ENCODE measurements at places on chromosomes 6 and 20.

DNA sequence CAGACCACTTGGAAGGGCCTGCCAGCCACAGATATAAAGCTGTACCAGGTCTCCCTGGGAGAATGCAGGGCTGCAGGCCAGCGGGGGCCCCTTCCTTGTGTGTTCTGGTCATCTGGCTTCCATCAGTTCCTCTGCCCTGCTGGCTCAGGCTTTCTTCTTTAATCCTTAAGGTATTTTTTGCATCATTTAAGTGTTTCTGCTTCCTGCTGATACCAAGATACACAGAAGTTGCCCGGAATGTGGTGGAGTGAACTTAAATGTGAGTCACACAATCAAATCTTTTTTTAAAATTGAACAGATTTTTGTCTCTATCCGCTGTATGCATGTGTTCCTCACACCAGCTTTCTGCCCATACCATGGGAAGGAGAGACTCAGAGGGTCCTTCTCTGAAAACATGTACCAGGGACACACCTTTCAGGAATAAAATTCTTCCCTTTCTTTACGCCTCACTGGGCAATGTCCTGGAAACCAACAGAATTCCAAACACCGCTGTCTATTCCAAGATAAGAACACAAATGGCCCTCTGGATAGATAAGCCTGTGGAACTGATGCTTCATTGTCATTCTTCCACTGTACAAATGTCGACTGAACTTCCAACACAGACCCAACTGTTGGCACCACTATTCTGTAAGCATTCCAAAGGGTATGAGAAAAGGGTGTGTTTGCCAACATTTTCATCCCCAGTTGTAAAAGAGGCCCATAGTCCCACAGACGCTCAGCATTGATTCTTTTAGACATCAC, 206.2 kb upstream of the MYLIP start:
- DNase-seq, result no peak

GRCh38 chr6:144390886-144391285, 105.8 kb downstream of the UTRN start:
- DNase-seq, result no peak

GRCh38 chr6:75850026-75850833, 101.2 kb downstream of the MYO6 start:
- no peak for DNase-seq

GRCh38 chr20:58087562-58087858, 140.9 kb downstream of the ANKRD60 start:
- no peak for DNase-seq

DNA sequence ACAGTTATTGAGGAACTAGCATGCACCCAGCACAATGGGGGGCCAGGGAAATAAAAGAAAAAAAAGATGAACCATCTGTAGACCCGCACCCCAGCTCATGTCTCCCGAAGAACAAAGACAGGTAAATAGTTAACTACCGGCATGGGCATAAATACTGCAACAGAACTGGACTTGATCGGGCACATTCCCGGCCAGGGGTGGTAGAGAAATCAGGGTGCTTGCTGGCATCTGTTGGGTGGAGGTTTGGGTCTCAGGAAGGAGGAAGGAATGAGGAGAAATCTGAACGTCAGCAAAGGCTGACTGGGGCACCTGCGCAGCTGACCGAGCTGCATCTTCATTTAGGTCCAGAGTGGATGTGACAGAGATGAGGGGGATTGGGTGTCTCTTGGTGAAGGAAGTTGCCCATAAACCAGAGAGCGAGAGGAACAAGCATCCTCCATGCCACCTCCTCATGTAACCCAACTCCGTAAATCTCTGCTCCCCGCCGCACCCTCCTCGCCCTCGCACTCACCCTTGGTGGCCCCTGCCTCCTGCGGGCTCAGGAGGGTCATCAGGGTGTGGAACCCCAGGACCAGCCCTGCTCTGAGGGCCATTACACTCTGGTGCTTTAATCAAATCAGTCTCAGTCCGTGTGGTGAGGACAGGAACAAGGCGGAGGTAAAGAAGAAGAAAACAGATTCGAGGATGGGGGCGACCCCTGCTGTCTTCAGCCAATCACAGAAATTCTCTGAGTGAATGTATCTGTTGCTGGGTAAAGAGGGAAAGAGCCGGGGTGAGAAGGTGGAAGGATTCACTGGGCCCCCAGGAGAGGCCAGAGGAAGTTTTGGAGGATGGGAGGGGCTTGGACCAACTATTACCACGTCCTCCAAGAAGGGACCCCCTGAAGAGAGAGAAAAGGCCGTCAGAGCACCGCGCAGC, at the start of gene HLA-DOA:
Gene HLA-DOA, minus strand, starts transcription at position 648 of the 918 bp plus-strand sequence.
- DNase-seq, result no peak

- no peak for DNase-seq
These were observed 77.2 kb downstream of the CD164 start for GRCh38 chr6:109305028-109305427.

DNA sequence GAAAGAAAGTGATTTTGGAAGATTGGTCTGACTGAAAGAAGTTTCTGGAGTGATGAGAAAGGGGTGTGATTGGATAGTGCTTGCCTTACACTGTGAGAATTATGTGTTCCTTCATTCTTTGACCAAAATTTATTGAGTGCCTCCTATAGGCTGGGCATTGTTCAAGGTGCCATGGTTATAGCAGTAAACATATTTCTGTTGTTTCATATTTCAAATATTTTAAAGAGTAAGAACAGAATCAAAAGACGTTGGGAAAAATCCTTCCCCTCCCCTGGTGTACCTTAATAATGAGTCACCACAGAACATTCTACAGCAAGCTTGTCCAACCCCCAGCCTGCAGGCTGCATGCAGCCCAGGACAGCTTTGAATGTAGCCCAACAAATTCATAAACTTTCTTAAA, 78.6 kb downstream of the GCLC start:
- no peak for DNase-seq

DNA sequence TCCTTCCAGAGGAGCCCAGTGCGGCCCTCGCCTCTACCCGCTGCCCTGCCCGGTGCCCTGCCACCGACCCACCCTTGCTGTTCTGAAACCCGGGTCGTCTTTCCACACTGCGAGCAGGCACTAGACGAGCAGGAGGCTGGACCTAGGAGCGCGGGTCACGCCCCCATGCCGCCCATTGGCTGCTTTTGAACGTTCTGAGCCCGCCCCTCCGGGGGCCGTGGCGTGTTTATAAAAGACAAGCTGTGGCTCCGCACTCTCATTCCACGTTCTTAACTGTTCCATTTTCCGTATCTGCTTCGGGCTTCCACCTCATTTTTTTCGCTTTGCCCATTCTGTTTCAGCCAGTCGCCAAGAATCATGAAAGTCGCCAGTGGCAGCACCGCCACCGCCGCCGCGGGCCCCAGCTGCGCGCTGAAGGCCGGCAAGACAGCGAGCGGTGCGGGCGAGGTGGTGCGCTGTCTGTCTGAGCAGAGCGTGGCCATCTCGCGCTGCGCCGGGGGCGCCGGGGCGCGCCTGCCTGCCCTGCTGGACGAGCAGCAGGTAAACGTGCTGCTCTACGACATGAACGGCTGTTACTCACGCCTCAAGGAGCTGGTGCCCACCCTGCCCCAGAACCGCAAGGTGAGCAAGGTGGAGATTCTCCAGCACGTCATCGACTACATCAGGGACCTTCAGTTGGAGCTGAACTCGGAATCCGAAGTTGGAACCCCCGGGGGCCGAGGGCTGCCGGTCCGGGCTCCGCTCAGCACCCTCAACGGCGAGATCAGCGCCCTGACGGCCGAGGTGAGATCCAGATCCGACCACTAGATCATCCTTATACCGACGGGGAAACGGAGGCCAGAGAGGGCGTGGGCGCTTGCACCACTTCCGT, at the start of gene ID1:
Gene ID1, plus strand, starts transcription at position 259 of the 871 bp plus-strand sequence. Its CDS starts 99 bp downstream, at position 358.
- DNase-seq, result peak; percentile 96

DNA sequence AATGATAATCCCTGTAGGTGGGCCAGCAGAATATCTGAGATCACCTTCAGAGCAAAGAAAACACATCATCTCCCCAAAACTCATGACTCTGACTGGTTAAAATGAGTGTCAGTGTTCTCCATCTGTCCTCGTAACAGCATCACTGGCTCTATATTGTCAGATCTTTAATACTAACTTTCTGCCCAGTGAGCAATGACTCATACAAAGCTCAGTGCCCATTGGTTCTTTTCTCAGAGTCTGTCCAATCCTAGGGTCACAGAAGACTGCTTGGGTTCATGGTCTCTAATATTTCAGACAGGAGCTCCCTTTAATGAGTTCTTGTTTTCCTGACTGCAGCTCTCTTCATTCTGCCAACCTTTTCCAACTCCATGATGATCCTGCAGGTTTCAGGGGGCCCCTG, 36.4 kb downstream of the HLA-DPB1 start:
- DNase-seq, result peak; percentile 54

DNA sequence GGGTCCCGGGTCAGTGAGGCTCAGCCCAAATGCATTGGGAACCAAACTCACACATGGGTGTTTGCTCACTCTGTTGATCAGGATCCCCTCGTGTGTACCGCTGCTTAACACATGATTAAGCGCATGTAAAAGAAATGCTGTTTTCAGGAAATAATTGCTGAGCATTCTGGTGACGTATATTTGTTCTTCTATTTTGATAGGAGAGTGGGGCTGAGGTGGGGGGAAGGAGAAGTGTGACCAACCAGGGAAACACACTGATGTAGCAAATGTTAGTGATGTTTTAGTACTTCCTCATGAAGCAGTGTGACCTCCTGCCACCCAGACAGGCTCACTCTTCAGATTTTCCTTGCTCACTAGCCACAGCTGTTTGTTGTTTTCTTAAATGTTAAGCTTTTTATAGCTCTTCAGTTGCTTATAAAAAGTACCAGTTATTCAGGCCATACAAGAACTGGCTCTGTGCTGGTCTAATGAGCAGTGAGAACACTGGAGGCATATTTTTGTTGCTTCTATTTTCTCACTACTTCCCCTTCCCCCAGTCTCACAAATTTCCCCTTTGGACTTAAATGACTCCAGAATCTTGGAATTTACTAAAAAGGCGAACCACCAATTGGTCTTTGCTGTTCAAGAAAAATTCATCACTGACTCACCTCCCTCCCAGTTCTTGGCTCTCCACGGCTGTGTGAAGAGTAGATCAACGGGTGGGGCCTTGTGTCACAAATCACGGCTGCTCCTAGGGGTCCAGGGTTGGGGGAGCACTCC, 79.2 kb upstream of the BACH2 start:
- peak; percentile 66 for DNase-seq

- no peak for DNase-seq
These were observed 348.3 kb downstream of the CDH26 start for GRCh38 chr20:60306551-60306950.

DNA sequence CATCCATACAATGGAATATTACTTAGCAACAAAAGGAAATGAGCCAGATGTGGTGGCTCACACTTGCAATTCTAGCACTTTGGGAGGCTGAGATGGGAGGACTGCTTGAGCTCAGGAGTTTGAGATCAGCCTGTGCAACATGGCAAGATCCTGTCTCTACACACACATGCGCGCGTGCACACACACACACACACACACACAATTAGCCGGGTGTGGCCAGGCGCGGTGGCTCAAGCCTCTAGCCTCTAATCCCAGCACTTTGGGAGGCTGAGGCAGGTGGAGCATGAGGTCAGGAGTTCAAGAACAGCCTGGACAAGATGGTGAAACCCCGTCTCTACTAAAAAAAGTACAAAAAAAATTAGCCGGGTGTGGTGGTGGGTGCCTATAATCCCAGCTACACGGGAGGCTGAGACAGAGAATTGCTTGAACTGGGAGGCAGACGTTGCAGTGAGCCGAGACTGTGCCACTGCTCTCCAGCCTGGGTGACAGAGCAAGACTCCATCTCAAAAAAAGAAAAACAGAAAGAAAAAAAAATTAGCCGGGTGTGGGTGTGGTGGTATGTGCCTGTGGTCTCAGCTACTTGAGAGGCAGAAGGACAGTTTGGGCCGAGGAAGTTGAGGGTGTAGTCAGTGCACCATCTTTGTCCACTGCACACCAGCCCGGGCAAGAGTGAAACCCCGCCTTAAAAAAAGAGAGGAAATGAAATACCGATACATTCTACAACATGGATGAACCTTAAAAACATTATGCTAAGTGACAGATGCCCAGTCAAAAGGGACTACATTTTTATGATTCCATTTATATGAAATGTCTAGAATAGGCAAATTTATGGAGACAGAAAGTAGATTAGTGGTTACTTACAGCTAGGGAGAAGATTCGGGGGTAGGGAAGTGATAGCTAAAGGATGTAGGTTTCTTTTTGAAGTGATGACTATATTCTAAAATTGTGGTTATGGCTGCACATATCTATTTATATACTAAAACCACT, 52.5 kb downstream of the RBL1 start:
- no peak for DNase-seq

- DNase-seq, result no peak
These were observed 11.7 kb downstream of the TSHZ2 start for GRCh38 chr20:52983726-52984450.

DNA sequence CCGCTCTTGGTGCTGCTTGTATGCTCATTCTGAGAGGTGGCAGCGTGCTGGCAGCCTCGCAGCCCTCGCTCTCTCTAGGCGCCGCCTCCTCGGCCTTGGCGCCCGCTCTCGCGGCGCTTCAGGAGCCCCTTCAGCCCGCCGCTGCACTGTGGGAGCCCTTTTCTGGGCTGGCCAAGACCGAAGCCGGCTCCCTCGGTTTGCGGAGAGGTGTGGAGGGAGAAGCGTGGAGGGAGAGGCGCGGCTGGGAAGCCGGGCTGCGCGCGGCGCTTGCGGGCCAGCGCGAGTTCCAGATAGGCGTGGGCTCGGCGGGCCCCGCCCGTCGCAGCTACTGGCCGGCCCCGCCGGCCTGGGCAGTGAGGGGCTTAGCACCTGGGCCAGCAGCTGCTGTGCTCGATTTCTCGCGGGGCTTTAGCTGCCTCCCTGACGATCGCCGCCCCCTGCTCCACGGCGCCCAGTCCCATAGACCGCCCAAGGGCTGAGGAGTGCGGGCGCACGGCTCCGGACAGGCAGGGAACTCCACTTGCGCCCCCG, 19.5 kb upstream of the FAM8A1 start:
- DNase-seq, result no peak

GRCh38 chr20:13788167-13788834, 3.5 kb downstream of the NDUFAF5 start:
- DNase-seq, result peak; percentile 34

DNA sequence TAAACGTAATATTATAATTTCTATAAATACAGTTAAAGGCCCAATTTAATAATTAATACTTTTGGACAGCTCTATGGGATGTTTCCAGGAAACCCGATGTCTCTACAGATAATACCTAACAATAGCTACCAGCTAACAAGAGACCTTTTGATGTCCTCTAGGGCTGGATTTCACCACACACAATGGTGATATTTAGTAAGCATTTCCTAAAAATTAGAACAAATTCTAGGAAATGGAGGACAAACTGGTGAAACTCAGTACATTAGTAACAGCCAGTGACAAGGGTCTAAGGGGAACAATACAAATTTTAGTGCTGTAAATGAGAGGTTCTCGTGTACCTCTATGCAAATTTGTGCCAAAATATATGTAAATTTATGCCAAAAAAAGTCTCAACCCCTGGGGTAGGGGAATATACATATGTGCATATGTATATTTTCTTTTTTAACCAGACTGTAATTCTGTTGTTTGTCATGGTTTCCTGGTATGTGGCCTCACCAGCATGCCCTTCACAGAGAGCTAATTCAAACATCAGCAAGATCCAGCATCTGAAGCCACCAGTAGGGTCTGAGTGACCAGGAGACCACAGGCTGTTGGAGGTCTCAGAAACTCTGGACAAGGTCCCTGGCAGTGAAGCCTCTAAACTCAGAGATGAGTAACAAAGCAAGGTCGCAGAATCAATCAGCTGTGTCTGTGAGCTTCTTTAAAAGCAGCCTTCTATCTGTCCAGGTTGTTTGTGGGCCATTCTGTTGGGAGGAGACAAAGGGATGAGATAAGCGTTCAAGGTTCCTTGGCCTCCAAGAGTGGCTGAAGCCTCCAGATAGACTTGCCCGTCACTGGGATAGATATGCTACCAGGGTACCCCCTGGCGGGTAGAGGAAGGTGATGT, 235.1 kb upstream of the RREB1 start:
- DNase-seq, result no peak

- no peak for DNase-seq
These were observed 3.6 kb upstream of the NHLRC1 start for GRCh38 chr6:18126121-18126520.

GRCh38 chr6:99348288-99349170, 945 bp downstream of the FAXC start:
- DNase-seq, result no peak
